ENCODE measurements at places on chromosomes 3 and 15.
A peak's percentile ranks its signal among the peaks of the same experiment; 100 is the strongest.

- no peak for DNase-seq
Measured at GRCh38 chr3:14254812-14255702, 76.4 kb downstream of the LSM3 start.

DNA sequence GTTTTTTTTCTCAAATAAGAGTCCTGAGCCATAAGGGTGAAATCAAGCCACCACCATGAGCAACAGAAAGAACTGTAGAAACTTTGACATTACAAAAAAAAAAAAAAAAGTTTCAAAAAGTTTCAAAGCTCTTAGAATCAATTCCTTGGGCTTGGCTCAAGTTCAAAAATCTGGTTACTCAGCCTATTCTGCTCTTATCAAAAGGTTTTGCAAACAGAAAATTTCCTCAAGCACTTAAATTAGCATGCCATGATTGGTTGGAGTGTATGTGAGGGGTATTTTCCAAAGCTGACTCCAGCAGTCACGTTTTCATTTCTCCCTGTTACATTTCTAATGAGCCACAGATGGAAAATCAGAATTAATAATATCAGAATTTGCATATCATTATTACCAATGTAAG lies 12.1 kb upstream of the PEX5L start:
- DNase-seq = peak; percentile 8

DNA sequence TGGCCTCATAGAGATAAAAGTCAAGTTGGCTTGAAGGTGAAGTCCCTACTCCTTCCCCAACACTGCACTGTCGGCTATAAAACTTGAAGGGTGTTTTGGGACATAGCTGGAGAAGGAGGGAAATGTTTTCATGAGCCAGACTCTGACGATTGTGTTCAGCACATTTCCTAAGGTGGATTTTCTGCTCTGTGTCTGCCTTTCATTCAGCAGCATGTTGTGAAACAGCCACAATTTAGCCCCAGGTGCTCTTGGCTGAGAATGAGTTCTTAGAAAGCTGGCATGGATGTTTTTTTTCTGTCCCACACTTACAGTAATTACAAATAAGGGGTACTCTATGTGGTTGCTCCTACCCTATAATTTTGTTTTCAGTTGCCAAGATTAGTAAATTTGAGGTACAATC lies 492.4 kb downstream of the MCTP2 start:
- DNase-seq = no peak

DNA sequence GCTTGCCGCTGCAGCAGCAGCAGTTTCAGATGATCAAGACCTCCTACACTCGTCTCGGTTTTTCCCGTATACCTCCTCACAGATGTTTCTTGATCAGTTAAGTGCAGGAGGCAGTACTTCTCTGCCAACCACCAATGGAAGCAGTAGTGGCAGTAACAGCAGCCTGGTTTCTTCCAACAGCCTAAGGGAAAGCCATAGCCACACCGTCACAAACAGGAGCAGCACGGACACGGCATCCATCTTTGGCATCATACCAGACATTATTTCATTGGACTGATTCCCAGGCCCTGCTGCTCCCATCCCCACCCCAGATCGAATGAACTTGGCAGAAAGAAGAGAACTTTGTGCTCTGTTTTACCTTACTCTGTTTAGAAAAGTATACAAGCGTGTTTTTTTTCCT lies 17.6 kb downstream of the CALML4 start:
- peak; percentile 92 for DNase-seq

- no peak for DNase-seq
Measured at GRCh38 chr15:56471440-56472069, 6.6 kb upstream of the MNS1 start.

- DNase-seq = no peak
Measured at GRCh38 chr3:30915782-30916181, 21.3 kb upstream of the GADL1 start.

GRCh38 chr3:52705438-52705687 lies 228 bp downstream of the GLT8D1 start:
- no peak for DNase-seq

GRCh38 chr3:45778761-45779201 lies 17.6 kb downstream of the SLC6A20 start:
- DNase-seq = no peak

- peak; percentile 61 for DNase-seq
Measured at GRCh38 chr3:133413161-133414020, 13.5 kb downstream of the BFSP2 start.

DNA sequence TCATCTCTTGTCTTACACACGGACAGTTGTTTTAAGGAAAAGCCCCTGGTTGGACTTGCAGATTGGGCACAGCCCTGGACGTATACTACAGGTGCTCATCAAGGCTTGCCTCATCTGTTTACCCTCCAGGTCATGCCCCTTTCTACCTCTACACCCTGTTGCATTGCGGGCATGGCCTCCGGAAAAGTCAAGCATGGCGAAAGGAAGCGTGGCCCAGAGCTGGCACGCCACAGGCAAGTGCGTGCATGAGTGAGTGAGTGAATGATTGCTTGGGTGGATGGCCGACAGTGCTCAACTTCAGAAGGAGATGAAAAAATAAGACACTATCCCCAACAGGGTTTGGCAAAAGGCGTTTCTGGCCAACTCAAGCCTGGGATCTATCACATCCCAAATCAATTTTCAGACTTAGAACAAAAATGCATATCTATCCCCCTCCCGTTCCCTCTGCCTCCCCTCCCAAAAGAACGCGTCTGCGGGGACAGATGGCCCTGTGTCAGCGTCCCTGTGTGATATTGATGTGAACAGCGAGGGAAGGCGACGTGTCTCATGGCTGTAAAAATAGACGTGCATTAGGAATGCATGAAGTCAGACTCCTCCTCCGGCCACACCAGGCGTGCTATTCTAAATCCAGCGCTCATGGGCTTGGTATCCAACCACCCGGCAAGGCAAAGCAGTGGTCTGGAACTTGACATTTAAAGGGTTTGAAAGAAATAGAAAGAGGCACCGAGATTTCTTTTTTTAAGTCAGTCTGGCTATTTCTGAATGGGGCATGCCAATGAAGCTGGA lies 96.0 kb downstream of the RPLP1 start:
- no peak for DNase-seq

GRCh38 chr3:159169828-159170227 lies 368.0 kb downstream of the MFSD1 start:
- peak; percentile 85 for DNase-seq

DNA sequence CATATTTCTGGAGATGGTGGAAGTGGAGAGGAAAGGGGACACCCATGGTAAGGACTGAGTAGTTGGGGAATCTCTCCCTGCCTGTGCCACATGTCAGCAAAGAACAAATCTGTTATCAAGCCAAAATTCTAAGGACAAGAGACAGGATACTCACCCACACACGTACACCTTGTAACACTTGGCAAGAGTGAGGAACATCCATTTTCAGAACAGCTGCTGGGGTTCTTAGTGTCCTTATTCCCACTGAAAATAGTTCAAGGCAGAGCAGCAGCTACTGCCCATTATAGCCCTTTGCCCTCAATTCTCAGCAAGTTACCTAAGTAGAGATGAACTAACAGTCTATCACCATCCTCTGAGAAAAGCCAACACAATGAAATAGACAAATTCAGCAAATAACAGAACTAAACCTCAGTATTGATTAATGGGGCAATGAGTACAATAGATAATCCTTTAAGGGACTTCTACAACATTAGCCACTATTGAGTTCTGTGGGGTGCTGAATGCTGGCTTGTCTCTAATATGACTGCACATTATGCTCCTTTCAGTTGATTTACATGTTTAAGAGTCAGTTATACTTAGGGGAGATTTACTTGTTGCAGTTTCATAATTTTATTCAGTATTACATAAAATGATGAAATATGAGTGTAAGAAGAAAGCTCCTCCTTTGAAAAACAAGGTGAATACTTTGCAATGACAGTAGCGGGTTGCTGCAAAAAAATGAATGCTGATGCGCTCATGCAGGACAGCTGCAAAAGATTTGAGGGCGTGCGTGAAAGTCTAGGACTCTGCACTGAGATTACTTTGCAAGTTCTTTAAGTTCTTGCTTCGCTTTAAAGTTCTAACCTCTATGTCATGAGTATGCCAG lies 22.4 kb downstream of the SENP5 start:
- DNase-seq = no peak
